ENCODE measurements at places on chromosomes 7 and 10. TPM values are rescaled to one million over a fixed set of nuclear protein-coding genes. Genes with fewer than 3 reads are reported as not detected.

Gene HOXA9
- total RNA-seq = not detected

Gene ASZ1
- not detected for total RNA-seq

- H3K27ac ChIP-seq = no peak overlapping the region
- no peaks in the 10 kb centered on the region for H3K27me3 ChIP-seq
- H3K4me1 ChIP-seq = peaks cover 8% of the 10 kb centered on the region
- H3K36me3 ChIP-seq = no peaks in the 10 kb centered on the region
- no peak for DNase-seq
- peak overlapping the region; percentile 58 for H3K4me3 ChIP-seq
These were observed 68.5 kb downstream of the INPP5A start for GRCh38 chr10:132606031-132606491.

DNA sequence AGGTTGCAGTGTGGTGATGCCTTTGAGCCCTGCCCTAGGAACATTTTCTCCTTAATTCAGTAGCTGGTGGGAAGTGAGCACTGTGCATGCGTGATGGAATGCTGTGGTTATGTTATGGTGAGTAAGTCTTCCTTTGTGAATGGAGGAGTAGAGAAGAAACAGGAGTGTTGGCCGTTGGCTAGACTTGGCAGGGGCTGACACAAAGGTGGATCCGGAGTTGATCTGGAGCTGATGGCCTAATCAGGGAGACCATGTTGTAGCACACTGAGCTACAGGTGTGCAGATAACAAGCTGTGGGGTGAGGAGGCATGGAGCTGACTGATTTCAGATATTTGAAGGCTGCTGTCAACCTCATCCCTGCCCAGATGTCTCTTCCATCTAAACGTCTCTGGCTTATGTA is 122.3 kb downstream of the CNNM2 start:
- H3K36me3 ChIP-seq = no peaks in the 10 kb centered on the region
- DNase-seq = no peak

DNA sequence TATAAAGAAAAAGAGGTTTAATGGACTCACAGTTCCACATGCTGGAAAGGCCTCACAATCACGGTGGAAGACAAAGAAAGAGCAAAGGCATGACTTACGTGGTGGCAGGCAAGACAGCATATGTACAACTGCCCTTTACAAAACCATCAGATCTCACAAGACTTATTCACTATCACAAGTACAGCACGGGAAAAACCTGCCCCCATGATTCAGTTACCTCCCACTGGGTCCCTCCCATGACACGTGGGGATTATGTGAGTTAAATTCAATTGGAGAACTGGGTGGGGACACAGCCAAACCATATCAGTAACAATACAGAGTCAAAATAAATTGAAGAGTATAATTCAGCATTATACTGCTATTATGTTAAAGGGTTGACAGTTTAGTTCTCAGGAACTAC is 37.8 kb downstream of the RNLS start:
- no peak for DNase-seq
- no peak overlapping the region for H3K27ac ChIP-seq
- H3K36me3 ChIP-seq = no peaks in the 10 kb centered on the region
- no peak overlapping the region for H3K4me3 ChIP-seq
- peaks cover 20% of the 10 kb centered on the region for H3K4me1 ChIP-seq

- H3K27ac ChIP-seq = no peak overlapping the region
- H3K36me3 ChIP-seq = no peaks in the 10 kb centered on the region
- no peak overlapping the region for H3K4me3 ChIP-seq
- H3K4me1 ChIP-seq = no peaks in the 10 kb centered on the region
- no peaks in the 10 kb centered on the region for H3K27me3 ChIP-seq
- no peak for DNase-seq
These were observed 40.0 kb upstream of the TM9SF3 start for GRCh38 chr10:96626795-96627194.

Data from thoracic aorta (tissue), 2 donors.